ENCODE measurements at places on chromosomes 5 and 9.
A peak's percentile ranks its signal among the peaks of the same experiment; 100 is the strongest.

- DNase-seq: peak; percentile 25
Observed at GRCh38 chr9:104682642-104683041, 11.7 kb upstream of the OR13D1 start.

DNA sequence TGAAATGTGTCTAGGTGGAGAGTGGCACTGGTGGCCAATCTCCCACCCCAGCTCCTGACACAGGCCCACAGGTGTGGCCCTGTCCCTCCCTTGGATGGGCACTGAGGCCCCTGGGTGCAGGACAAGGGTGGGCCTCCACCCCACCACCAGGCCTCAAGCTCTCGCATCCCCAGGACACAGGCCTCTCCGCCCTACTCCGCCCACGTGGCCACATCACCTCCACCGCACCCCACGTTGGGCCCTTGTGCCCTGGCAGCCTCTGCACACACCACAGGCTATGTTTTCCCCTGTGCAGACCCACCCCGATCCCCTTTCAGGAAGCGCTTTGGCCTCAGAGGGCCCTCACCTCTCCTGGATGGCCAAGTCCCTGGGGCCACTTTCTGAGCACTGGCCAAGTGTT lies 54.7 kb downstream of the SECISBP2 start:
- no peak for DNase-seq

DNA sequence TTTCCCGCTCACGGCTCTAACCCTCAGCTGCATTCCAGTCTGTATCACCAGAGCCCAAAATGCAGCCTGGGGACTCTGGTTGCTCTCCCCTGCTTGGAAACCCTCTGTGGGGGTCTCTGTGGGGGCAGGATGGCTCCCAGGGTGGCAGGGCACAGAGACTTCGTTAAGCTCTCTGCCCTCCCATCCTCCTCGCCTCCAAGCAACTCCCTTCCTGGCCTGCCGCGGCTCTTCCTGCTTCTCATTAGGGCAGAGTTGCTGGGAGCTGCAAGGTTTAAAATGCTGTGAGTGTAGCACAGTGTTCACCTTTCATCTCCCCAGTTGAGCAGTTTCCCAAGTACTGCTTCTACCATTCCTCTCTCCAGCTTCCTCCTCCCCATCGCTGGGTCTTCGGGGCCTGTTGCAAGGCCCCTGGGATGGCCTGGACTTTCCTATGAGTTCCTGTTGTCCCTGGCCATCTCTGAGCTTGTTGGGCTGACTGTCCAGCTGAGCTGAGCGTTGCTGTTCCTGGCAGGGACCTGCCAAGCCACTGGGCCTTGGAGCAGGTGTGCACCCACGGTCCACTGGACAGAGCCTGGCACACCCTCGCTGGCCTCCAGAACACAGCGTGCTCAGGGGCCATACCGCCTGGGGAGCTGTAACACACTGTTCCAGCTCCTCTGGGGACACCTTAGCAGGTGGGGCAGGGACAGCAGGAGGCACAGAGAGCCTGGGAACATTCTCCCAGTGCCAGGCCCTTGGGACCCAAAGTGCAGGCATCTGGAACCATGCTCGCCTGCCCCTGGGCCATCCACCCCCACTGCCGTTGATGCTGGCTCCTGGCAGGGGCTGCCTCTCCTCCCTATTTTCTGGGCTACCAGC lies 188.4 kb downstream of the C9orf50 start:
- no peak for DNase-seq

GRCh38 chr9:118990949-118991348 lies 378.3 kb downstream of the BRINP1 start:
- DNase-seq: no peak

GRCh38 chr5:162638849-162639248 lies 571.3 kb downstream of the GABRG2 start:
- no peak for DNase-seq

DNA sequence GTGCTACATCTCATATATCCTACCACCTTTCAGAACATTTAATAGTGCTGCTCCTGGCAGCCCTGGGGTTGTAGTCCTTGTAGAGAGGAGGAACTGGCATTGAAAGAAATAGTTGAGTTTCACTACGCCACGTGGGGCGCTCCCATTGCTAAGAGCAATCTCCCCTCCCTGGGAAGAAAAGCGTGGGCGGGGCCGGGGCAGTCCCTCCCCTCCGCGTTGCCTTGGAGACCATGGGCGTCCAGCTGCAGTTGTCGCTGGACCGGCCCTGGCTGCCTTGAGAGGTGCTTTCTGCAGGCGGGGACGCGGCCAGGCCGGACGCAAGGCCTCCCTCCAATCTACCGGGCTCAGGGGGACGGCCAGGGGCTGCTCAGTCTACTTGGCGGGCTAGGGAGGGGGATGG lies 368 bp upstream of the CCDC180 start:
- DNase-seq: no peak

DNA sequence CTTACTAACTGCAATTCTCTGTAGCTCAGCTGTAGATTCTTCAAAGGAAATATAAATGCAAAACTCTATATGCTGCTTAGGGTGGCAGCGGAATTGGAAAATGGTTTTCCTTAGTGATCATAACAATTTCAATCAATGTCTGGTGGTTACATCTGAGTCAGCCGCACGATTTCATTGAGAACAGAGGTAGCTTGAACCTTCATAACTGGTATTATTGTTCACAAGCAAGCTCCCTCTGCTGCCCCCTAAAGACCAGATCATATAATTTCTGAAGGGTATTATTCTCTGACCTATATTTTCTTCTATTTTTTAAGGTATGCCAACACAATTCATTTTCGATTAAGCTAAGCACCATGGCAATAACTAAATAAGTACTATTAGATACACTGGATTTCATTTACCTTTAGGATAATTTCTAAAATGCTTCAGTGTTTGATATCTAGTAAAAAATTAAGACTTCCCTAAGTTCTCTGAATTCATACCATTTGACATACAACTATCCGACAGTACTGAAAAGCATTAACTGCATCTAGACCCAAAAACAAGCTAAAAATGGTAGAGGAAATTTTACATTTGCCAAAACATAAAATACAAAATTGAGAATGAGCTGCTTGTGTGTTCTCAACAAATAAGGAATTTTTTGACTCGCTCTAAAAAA lies 181.1 kb upstream of the SPEF2 start:
- peak; percentile 6 for DNase-seq

GRCh38 chr9:69923972-69924371 lies 103.4 kb downstream of the CFAP95 start:
- no peak for DNase-seq

GRCh38 chr9:134891053-134891452 lies 10.4 kb downstream of the FCN2 start:
- no peak for DNase-seq

- DNase-seq: no peak
Observed at GRCh38 chr5:142509026-142509425, 176.9 kb downstream of the FGF1 start.

GRCh38 chr5:58666141-58666540 lies 83.3 kb downstream of the RAB3C start:
- no peak for DNase-seq

- no peak for DNase-seq
Observed at GRCh38 chr9:91978740-91979414, 28.8 kb upstream of the ROR2 start.

DNA sequence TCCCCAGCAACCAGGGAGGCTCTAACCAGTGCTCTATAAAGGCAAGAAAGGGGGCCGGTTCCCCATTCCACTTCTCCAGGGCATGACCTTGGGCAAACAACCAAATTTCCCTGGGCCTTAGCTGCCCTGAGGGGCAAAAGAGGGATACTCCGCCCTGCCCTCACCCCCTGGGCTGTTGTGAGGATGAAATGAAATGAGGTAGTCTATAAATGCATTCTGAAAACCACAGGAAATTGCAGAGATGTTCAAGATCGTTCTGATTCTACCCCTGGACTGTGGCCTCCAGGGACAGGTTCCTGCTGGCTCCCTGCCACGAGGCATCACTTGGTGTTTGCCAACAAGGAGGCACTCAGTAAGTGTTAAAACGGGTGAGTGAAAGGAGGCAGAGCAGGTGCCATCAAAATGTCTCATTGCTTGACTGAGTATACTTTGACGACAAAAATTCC lies 5.7 kb downstream of the RAPGEF1 start:
- DNase-seq: peak; percentile 27

DNA sequence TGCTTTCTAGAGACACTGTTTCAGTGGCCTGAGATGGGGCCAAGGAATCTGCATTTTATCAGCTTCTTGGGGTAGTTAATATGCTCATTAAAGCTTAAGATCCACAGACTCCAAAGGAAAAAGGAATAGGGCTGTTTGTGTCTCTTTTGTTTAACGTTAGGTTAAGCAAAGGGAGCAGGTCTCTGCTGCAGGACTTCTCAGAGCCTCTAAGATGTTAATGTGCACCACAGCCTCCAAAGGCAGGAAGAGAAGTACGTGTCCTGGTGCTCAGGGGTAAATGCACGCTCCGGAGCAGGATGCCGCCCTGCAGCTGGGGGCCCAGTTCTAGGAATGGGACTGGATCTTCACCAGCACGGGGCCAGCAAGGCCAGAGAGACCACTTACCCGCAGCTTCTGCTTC lies 19.6 kb downstream of the SPARC start:
- DNase-seq: no peak

DNA sequence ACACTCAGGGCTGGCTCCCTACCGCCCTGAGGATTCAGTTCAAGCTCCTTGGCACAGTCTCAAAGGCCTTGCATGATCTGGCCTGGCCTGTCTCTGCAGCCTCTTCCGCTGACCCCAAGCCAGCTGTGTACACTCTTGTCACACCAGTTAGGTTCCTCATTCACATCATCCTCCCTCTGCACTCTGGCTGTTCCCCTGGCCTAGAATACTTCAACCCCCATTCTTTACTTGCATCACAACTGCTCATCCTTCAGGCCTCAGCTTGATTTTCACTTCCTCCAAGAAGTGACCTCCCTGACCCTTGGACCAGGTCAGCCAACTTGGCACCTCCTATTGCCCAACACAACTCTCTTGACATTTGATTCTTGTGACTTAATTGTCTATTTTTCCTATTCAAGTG lies 18.9 kb upstream of the PFDN1 start:
- no peak for DNase-seq

DNA sequence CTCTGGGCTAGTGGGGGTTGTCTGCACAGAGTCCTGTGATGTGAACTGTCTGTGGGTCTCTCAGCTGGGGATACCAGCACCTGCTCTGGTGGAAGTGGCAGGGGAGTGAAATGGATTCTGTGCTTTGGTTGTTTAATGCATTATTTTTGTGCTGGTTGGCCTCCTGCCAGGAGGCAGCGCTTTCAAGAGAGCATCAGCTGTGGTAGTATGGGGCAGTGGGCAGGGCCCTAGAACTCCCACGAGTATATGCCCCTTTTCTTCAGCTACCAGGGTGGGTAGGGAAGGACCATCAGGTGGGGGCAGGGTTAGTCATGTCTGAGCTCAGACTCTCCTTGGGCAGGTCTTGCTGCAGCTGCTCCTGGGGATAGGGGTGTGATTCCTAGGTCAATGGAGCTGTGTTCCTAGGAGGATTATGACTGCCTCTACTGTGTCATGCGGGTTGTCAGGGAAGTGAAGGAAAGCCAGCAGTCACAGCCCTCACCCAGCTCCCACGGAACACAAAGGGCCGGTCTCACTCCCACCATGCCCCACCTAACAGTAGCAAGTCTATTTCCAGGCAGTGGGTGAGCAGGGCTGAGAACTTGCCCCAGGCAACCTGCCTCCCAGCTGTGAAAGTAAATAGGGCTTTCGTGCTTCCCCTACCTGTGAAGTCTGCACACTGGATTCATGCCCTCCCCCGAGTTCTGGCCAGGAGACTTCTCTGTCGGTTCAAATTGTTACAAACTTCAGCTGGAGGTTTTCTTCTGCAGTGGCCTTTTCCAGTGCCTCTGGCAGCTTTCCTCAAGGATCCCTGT lies 25.7 kb upstream of the FAM81B start:
- DNase-seq: peak; percentile 45

- no peak for DNase-seq
Observed at GRCh38 chr9:115912086-115912485, 241.5 kb upstream of the PAPPA start.

GRCh38 chr9:113734826-113735225 lies 141.3 kb upstream of the ZNF618 start:
- DNase-seq: no peak

GRCh38 chr5:125576822-125577221 lies 830.4 kb upstream of the ZNF608 start:
- DNase-seq: no peak

GRCh38 chr5:84255315-84255714 lies 129.4 kb downstream of the EDIL3 start:
- DNase-seq: peak; percentile 14

- no peak for DNase-seq
Observed at GRCh38 chr5:1413211-1413610, 32.0 kb downstream of the SLC6A3 start.

GRCh38 chr5:81942746-81943145 lies 29.1 kb upstream of the ATG10 start:
- DNase-seq: no peak

DNA sequence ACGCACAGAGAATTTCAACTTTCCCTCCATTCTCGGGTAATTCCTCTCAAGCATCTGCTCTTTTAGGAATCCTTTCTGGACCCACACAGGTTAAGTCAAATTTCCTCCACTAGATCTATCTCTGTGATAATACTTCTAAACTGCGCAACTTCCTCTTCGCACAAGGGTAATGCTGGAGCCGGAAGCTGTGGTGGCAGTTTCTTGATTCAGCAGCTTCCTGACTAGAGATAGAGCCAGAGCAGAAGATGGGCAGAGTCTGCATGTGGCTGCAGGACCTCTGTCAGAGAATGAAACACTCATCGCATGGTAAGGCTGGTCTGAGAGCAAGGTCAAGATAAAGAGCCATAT lies 11.1 kb upstream of the CDC42SE2 start:
- DNase-seq: no peak

GRCh38 chr9:78031444-78031892 lies at the start of gene GNAQ:
GNAQ (minus strand) TSS chr9:78031811; CDS start chr9:78031235, 576 bp downstream.
- DNase-seq: peak; percentile 64

DNA sequence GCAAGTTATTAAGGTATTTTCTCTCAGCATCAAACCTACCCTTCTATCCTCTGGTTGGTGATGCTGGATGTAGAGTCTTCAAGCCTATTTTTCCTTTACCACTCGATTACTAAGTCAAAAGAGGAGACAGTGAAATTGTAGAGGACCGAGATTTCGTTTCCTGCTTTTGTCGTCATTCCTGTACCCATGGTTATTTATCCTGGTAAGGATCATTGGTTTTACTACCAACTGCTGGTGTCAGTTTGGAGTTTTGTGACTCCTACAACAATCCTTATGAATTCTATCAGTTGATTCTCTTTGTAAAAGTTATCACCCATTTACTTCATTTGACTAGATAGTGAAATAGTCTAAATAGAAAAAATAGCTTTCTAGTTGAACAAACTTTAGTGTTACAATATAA lies 2028.2 kb upstream of the ACO1 start:
- no peak for DNase-seq

GRCh38 chr5:63690546-63690945 lies 271.7 kb downstream of the HTR1A start:
- no peak for DNase-seq

GRCh38 chr9:123422635-123423310 lies 66.8 kb downstream of the CRB2 start:
- no peak for DNase-seq

DNA sequence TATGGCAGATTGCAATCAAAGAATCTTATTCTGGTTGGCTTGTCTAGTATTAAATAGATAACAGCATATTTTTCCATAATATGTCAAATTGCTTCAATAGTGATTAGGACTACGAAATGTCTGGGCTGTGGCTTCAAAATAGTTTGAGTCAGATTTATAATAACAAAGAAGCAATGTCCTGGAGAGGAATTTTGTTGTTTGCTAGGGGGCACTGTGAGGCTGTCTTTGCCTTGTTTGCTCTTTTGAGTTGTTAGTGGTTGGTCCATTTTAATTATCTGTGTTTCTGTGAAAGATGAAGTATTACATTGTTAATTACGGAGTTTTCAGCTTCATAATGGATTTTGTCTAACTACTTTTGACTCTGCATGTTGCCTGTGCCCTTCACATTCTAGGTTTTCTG lies 713.6 kb downstream of the TLE4 start:
- no peak for DNase-seq

Data from NCI-H146 (cell line).